Body of pancreas (tissue), 4 donors: ENCODE measurements at places on chromosomes 3 and 15. TPM values are rescaled to one million over a fixed set of nuclear protein-coding genes. Genes with fewer than 3 reads are reported as not detected.
A peak's percentile ranks its signal among the peaks of the same experiment; 100 is the strongest.

DNA sequence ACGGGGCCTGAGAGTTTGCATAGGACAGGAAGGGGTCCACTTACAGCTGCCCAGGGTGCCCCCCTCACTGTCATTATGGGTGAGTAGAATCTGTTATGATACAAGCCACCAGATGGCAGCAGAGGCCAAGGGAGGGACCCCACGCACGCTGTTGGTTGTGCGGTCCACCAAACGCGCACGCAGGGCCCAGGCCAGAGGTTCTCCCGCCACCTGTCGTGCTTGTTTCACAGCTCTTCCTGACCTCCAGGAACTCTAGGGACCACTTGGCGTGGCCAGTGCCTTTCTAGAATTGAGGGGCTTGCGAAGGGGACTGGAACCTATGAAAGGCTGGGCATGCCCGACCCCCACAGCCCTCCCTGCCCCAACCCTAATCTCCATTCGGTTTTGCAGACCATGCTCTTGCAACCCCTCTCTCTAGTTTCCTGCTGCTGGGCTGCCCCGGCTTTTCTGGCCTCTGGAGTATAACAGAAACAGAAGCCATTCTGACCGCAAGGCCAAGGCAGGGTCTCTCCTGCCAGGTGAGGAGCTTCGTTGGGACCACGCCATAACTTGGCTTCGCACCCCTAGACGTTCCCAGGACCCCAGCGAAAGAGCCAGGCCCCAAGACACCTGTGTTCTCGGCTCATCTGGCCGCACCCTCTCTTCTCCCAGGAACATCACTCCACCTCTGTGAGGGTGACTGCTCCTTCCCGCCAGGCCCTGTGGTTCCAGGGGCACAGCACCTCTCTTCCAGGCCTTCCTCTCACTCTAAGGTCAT, 46.0 kb downstream of the ALDH1L1 start:
- DNase-seq: peak; percentile 71
- H3K27ac ChIP-seq: no peak overlapping the region
- H3K36me3 ChIP-seq: no peaks in the 10 kb centered on the region
- H3K4me3 ChIP-seq: no peak overlapping the region

DNA sequence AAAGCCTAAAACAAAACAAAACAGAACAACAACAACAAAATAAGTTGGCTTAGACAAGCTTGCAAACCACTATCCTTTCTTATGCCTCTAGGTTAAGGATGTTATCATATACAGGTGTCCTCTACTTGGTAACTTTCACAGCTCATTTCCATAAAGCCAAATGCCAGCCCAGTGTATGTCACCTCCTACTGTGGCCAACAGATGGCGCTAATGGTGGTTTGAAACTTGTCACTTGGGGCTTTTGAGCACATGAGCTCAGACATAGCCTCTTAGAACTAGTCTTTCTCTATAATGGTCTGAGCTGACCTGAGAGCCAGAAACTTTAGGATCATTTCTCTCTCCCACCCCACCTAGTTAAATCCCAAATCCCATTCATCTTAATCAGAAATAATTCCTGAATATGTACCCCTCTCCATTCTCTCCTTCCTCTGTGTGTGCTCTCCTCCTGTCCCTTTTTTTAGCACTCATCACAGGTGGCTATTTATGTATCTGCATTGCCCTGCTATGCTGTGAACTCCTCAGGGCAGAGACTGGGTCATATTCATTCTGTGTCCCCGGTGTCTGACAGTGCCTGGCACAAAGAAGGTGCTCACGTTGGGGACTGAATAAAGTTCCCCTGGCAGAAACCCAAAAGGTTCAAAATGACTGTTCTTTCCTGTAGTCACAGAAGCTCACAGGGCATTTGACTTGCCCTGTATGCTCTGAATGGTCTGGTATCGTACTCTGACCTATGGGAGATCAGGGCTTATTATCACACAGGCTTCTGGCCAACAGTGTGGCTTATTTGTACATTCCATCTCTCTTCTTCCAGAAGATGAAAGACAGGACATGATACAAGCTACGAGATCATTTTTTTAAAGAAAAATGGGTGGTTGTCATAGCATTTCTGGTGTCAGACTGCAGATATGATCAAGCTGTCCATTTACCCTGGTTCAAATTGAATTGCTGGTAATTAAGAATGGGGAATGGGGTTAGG, 319.3 kb upstream of the AZI2 start:
- no peaks in the 10 kb centered on the region for H3K27me3 ChIP-seq
- peak; percentile 75 for DNase-seq
- no peak overlapping the region for H3K27ac ChIP-seq
- peaks cover 12% of the 10 kb centered on the region for H3K4me1 ChIP-seq

- no peak overlapping the region for H3K27ac ChIP-seq
- no peaks in the 10 kb centered on the region for H3K4me1 ChIP-seq
- H3K4me3 ChIP-seq: no peak overlapping the region
- DNase-seq: no peak
Measured at GRCh38 chr15:42140383-42141070, 15.9 kb downstream of the PLA2G4F start.

GRCh38 chr3:141853629-141854168, 22.7 kb upstream of the ATP1B3 start:
- H3K36me3 ChIP-seq: no peaks in the 10 kb centered on the region
- DNase-seq: no peak
- H3K4me1 ChIP-seq: no peaks in the 10 kb centered on the region
- H3K4me3 ChIP-seq: no peak overlapping the region
- no peaks in the 10 kb centered on the region for H3K27me3 ChIP-seq

LAMB2 gene
- total RNA-seq: 204 TPM
